ENCODE measurements at places on chromosomes 12 and 14. TPM values are rescaled to one million over a fixed set of nuclear protein-coding genes. Genes with fewer than 3 reads are reported as not detected.
A peak's percentile ranks its signal among the peaks of the same experiment; 100 is the strongest.

GRCh38 chr12:10243818-10244520, 31.3 kb downstream of the GABARAPL1 start:
- H3K27ac ChIP-seq, result no peak overlapping the region
- DNase-seq, result no peak
- H3K36me3 ChIP-seq, result no peaks in the 10 kb centered on the region
- no peaks in the 10 kb centered on the region for H3K4me1 ChIP-seq

Gene IL22
- not detected for total RNA-seq

- H3K27ac ChIP-seq, result no peak overlapping the region
- no peaks in the 10 kb centered on the region for H3K36me3 ChIP-seq
- DNase-seq, result no peak
- H3K4me1 ChIP-seq, result no peaks in the 10 kb centered on the region
- no peaks in the 10 kb centered on the region for H3K27me3 ChIP-seq
These were observed 770.7 kb downstream of the BCL11B start for GRCh38 chr14:98501335-98501734.

DNA sequence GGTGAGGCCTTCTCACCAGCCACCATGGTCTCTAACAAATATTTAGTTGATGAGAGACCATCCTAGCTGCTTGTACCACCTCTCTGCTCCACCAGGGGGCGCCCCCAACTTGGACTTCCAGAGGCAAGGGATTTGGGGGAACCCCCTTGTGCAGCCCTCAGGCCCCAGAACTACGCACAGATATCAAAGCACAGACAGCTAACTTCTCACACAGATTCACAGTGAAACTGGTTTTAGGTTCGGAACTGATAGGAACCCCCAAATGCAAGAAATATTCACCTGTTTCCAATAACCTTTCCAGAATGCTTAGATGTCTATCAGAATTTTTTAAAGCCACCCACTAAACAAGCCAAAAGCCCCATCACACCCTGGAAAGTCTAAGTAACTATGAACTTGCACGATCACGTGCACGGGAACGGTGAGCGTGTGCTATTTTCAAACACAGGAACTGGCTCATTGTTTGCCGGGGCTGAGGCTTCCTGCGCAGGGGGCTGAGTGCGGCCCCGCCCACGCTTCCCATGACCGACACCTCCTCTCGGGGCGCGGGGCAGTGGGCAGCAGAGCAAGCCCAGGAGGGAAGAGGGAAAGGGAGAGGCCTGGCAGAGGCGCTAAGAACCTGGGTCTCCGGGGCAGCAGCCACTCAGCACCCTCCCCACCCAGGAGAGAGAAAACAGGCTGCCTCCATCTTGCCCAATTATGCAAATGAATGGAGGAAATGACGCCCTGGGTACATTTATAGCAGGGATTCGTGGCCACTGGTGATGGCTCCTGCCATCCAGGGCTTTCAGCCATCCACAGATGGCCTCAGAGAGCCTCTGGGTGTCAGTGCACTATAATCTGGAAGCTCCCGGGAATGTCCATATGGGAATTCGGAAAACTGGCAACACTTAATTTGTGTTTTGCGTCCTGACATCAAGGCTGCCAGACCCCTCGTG, 79.4 kb upstream of the GPR68 start:
- peak overlapping the region; percentile 64 for H3K27ac ChIP-seq
- DNase-seq, result peak; percentile 91
- H3K4me3 ChIP-seq, result peak overlapping the region; percentile 24
